ENCODE measurements at places on chromosomes 5 and 9. TPM values are rescaled to one million over a fixed set of nuclear protein-coding genes. Genes with fewer than 3 reads are reported as not detected.

GRCh38 chr9:128870128-128870940 is 11.4 kb downstream of the KYAT1 start:
- no peak for DNase-seq

GRCh38 chr5:143772621-143773020 is 39.3 kb upstream of the HMHB1 start:
- no peak for DNase-seq

DNA sequence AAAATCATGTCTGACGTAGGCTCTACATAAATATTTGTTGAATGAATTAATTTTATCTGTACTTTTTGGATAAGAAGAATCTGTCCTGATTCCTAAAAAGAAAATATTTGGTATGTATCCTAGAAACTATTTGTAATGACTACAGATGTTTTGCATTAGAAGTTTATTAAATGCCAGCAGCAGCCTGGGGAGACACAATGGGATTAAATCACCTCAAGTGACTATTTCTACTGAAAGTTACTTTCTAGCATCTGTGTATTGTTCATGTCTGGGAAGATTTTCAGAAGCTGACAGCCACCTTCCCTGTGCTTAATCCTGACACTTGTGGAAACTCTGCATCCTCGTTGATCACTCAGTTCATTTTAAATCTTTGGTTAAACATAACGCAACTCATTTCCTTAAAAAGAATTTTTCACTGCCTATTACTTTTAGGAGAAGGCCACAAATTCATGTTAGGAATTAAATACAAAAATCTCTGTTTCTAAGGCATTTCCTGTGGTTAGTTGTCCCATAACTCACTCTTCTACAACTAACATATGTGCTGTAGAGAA is 209.3 kb upstream of the PPP1R2B start:
- DNase-seq, result no peak

Gene PCDHGA7
- total RNA-seq, result 0.35 TPM

GRCh38 chr5:31769530-31769929 is 130.6 kb downstream of the PDZD2 start:
- DNase-seq, result no peak

- DNase-seq, result no peak
Observed at GRCh38 chr5:75331-76320, 16.3 kb upstream of the PLEKHG4B start.

Gene ZNF474
- total RNA-seq, result not detected

Gene C5
- 1.7 TPM for total RNA-seq

Gene PCDHB16
- 0.35 TPM for total RNA-seq

DNA sequence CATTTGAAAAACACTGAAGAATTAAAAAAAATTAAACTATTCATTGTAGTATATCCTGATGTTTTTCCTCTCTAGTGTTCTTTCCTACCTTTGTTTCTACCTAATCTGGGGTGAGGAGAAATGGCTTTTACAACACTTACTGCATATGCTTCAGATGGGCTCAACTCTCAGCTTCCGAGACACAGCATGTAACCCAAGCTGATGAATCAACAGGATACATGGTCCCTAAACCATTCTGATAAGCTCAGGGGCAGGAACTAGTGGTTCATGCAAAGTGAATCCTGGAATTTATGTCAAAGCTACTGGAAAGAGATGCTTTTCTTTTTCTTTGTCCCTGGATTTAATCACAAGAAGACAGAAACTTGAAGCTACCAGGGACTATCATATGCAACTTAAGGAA is 672.5 kb upstream of the RORB start:
- no peak for DNase-seq

- peak; percentile 55 for DNase-seq
Observed at GRCh38 chr9:2181792-2182191, 166.6 kb downstream of the SMARCA2 start.

GRCh38 chr9:87531370-87532295 is 34.0 kb downstream of the DAPK1 start:
- DNase-seq, result no peak

Gene SLC26A2
- total RNA-seq, result 68.3 TPM

Gene ARHGEF28
- total RNA-seq, result 14.9 TPM

Gene SPINK4
- 297 TPM for total RNA-seq

DNA sequence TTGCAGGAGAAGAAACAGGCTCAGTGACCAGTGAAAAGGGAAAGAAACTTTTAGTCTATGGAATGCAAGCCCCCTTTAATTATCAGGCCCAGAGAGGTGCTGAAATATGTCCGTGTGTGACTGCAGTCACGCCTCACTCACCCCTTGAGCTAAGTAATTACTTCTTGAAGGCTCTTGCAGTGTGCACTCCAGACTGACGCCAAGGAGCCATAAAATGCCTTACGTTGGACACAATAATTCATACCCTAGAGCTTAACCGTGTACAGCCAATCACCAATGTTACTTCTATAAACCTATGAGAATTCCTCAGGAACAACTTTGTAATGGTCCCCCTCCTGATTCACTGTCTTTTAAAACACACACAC is 242.2 kb downstream of the SYK start:
- no peak for DNase-seq

GRCh38 chr5:101327816-101328215 is 424.7 kb upstream of the ST8SIA4 start:
- DNase-seq, result no peak

- DNase-seq, result peak; percentile 79
Observed at GRCh38 chr5:179275941-179276837, 69.1 kb downstream of the ADAMTS2 start.

Gene CARD9
- 0.94 TPM for total RNA-seq

DNA sequence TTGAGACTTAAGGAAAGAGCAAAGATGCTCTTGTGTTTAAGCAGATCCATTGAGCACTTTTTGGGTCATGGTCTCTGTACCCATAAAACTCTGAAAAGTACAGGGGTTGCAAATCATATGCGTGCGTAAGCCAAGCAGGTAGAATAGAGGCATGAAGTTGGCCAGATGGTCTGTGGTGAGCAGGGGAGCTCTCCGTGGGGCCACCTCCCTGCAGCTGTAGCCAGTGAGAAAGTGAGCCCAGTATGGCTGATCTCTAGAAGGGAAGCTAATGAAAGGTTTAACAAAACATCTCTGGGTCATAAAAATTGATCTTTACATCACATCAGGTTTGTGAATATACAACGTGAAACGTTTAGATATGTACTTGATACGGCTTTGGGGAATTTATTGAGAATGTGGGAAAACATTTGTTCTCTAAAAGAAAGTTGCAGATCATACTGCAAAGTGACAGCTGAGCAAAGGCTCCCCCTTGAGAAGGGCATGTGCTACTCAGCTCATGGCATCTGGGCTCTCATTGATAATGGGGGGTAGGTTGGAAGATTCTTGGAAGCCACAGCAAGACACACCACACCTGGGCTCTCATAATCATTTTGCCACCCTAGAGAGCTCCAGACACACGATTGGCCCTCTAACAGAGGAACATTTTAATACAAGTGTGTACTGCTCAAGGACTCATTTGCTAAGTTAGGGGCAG is 30.6 kb downstream of the SH3GL2 start:
- no peak for DNase-seq

- no peak for DNase-seq
Observed at GRCh38 chr9:112631313-112632070, 86.4 kb downstream of the INIP start.

DNA sequence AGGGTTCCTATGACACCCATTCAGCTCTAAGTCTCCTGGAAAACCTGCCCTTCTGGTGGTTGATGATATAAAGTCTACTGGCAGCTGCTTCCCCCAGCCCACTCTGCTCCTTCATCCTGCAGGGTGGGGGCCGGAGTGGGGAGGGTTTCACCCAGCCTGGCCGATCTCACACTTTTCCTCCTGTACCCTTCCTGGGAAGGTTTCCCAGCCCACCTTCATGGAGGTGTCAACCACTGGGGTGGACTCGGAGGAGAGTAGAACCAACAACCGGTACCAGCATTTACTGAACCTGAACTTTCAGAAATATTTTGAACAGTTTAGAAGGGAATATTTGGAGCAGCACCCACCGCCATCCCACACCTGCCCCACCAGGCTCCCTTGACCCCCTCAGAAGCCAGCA is 30.4 kb downstream of the ROR2 start:
- no peak for DNase-seq

DNA sequence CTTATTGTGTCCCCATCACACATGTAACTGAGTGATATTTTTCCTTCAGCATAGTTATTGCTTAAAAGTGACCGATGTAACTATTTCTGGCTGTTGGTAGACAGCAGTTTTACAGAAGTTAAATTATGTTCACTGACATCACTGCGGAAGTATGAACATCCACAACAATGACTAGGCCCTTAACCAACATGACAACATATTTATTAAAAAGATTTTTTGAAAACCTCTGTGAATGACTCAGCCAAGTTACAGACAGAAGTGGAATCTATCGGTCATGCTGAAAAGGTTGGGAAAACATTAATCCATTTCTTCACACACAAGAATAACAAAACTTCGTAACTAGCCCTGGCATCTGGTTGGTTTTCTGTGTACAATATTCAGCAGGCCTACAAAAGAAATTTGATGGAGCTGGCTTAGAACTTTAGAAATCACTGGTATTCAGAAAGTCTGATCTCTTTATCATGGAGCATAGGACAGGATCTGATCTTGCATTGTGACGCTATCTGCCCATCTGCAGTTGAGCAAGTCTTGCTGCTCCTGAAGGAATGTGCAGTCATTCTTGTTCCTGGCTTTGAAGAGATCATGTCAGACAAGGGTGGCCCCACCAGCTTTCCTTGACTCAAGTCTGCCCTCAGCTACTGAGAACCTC is 6.5 kb downstream of the GLIS3 start:
- no peak for DNase-seq

DNA sequence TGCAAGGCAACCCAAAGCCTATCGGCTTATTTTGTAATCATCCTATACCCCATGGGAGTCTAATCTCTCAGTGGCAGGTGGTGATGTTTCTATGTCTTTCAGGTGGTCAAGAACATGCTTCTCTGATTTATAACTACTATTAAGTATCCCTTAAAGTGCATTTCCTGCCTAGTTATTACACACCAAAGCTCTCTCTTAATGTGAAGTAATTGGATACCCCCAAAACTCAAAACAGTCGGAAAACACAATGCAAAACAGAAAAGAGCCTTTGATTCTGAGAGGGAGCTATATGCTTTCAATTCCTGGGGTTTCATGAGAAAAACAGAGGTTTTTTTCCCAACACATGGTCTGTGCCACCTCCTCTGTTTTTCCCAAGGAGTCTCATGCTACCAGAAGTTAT is 416.4 kb downstream of the CSNK1G3 start:
- DNase-seq, result no peak

GRCh38 chr5:32443145-32443540 is 1.4 kb downstream of the ZFR start:
- no peak for DNase-seq

DNA sequence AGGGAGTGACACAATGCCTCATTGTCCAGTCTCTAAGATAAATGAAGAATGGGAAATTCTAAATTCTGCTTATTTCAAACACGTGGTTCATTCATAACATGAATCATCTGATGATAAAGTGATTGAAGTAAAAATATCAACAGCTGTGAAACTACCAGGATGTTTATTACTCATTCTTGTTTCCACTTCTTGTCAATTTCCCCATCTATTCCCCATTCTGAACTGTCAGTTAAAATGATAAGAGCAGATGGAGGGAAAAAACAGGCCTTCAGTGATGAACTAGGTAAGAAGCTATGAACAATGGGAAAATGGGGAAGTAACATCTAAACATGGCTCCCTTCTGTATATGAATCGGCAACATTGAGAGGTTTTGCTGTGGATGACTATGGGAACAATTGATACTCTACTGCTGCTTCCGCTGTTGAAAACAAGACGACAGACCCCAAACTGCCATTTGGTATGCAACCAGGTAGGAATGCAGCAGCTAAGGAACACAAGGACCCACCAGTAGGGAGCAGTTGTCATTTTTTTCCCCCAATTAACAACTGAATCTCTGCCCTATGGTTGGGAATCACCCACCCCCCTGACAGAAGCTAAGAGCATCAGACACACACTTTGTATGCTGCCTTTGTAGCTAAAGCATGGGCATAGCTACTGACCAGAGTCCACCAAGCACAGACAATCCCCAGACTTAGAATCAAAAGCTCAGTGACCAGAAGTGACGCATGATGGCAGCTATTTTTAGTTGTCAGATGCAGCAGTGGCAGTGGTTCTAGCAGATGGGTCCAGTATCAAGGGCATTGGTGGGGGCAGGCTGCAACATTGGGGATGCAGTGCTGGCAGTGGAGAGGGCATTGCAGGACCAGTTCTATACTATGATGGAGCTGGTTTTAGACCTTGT is 52.9 kb upstream of the ZNF366 start:
- no peak for DNase-seq

- no peak for DNase-seq
Observed at GRCh38 chr9:34563262-34563661, 26.3 kb downstream of the CNTFR start.

Gene IL31RA
- total RNA-seq, result not detected

- no peak for DNase-seq
Observed at GRCh38 chr9:83441390-83441789, 96.8 kb downstream of the FRMD3 start.

Gene PRRX2
- not detected for total RNA-seq

Gene C9orf153
- total RNA-seq, result 0.54 TPM

- no peak for DNase-seq
Observed at GRCh38 chr9:124698265-124698664, 72.8 kb downstream of the NR6A1 start.

GRCh38 chr9:72351538-72352453 is 13.2 kb downstream of the ZFAND5 start:
- no peak for DNase-seq

DNA sequence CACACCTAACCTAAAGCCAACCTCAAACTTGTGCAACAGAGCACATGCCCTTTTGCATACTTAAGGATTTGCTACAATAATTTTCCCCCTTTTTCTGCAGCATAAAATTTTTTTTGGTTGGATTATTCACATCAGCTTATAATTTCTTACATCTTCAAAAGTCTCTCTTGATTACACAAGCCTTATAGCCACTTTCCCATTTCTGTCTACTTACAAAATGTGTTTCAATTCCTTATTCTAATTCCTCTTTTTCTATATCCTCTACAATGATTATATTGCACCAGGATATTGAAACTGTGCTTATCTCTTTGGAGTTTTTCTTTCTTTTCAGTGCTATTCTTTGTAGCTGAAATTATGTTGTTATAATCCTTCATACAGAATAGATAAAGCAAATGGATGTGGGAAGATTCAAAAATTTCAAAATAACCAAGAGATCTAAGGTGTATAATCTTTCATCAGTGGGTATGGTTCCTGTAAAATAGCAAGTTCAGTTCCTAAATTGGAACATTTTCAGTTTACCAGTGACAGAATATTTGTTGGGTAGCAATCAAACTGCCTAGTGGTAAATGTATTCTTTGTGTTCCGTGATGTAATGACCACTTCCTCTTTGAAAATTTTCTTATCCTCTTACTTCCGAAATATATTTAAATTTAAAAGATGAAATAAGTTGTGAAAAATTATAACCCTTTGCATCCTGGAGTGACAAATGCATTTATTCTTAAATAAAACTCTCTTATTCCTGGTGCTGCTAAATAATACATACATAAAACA is 386.8 kb upstream of the CHD1 start:
- no peak for DNase-seq

DNA sequence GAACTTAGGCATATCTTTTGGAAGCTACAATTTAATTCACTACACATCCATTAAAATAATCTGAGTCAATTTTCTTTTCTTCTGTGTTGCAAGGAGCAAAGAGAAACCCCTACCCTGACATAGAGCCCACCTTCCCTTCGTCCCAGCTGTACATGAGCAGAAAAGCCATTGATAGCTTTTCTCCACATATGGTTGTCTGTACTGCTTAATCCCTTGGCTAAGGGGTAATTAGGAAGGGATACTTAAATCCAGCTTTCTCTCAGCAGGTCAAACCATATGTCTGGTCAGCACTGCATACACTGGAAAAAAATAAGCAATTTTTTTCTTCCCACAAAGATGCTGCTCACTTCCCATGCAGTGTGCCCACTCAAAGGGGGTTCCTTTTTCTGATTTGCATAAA is 94.7 kb upstream of the RAD23B start:
- DNase-seq, result no peak

GRCh38 chr5:36173426-36173825 is 21.5 kb downstream of the SKP2 start:
- DNase-seq, result no peak

All from Peyer's patch (tissue), 4 donors.